Activated naive CD4-positive, alpha-beta T cell treated with anti-CD3 and anti-CD28 coated beads for 36 hours (primary cell): ENCODE measurements at places on chromosomes 3 and 15.

DNA sequence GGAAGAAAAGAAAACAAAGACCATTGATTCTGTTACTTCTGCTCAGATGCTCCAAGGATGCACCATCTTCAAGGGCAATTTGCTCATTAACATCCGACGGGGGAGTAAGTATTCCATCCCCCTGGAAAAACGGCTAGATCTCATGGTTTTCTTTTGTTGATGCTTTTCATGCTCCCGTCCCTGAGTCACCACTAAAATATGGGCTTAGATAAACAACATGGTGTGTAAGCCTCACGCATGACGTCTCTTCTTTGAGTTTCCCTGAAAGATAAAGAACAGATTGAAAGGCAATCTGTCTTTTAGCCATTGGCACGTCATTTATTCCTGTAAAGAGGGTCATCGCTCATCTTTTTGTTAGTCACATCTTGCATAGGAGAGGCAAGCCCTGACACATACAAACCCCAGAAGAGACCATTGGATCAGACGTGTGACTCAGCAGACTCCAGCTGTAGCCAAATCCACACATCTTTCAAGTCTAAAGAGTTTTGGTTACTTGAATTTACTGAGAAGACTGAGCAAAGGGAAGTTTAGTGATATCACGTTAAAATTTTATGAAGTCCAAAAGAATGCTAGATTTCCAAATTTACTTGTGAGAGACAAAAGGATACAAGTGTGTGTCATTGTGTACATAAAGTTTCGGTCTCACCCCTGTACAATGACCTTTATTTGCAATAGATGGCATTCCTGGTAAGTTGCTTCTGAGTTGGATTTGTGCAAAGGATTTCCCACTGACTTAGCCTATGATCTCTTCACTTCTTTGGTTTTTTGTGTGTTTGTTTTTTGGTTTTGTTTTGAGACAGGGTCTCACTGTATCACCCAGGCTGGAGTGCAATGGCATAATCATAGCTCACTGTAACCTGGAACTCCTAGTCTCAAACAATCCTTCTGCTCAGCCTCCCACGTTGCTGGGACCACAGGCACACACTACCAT is 110.5 kb downstream of the PGPEP1L start:
- no peak for DNase-seq

DNA sequence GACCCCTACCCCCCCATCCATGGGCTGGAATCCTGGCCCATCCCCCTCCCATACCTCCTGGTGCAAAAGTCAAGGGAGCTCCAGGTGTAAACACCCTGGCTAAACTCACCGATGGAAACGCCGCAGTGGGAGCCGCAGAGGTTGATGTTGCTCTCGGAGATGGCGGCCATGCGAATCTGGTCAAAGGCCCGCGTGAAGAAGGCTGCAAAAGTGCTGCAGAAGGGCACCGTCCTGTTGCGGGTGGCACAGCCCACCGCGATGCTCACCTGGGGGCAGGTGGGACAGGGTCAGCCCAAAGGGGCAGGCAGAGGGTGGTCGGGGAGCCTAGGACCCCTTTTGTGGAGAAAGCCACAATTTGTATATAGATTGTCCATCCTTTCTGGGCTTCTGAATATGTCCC is 26.7 kb downstream of the TKT start:
- DNase-seq, result no peak

DNA sequence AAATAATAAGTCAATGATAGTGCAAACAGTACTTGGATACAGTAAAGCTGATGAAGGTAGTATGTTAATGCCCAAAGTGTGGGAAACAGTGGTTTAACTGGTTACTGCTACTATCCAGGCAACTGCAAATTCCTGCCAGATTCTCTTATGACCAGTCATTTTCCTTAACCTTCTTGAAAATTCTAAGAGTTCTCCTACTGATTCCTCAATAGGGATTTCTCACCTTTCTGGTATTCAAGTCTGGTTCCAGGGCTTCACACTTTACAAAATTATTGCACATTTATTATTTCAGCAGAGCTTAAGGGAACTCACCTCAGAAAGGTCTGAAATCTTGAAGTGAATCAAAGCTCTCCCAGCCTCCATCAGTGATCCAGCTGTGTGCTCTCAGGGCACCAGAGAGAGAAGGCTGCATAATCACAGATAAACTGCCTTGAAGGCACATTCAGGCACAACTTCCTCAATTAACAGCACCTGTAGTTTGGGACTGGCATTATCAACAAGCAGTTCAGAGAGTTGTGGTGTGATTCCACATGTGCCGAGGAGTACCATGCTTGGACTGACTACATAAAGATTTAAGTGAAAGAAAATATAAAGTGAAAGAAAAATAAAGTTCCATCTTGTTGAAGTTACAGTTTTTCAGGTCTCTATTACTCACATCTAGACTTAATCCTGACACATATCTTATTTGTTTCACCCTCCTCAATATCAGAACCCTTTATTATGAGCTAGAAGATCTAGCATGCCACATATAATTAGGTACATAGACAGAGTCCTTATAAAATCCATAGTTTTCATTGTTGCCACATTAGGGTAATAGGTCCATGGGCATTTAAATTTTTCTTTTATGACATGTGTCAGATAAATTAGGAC is 59.5 kb upstream of the TIPARP start:
- DNase-seq, result no peak

DNA sequence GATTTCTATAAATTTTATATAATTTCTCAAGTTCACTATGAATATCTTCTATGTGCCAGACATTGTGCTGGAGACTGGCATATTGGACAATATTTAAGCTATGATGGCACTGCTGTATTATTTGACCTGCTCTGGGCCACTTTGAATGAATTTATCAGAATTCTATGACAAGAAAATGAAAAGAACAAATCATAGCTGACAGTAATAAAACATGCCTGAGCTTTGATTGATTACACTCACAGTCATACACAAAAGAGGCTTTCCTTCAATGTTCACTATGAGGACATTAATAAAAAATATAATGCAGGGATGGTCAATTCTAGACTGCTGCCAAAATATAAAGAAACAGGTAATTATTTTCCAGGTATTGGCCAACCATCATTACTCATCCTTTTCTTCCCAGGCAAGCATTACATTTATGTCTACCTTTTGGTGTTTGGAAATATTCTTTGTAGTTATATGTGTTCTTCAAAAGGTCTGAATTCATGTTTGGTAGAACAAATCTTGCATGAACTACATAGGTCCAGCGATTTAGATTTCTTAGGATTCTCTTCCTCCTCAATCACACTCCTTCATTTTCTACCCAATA is 81.0 kb upstream of the ALCAM start:
- DNase-seq, result no peak

GRCh38 chr3:33315826-33316225 is 38.6 kb downstream of the FBXL2 start:
- DNase-seq, result no peak

GRCh38 chr3:74862476-74862875 is 248.0 kb upstream of the CNTN3 start:
- DNase-seq, result no peak

DNA sequence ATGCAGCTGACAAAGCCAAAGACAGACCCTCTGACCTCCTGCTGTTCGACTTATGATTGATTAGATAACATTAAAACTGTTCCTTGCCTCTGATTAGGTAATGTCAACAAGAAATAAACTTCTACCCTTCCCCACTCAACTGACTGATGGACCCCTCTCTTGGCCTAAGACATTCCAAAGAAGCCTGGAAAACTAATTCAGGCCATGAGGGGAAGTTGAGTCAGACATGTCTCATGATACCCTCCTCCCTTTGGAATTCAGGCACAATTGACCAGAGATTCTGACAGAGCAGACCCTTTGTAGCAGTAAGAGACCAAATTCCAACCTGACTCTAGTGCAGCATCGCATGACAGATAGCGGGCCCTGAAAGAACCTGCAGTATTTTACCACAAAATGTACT is 354.5 kb downstream of the OCA2 start:
- DNase-seq, result no peak

DNA sequence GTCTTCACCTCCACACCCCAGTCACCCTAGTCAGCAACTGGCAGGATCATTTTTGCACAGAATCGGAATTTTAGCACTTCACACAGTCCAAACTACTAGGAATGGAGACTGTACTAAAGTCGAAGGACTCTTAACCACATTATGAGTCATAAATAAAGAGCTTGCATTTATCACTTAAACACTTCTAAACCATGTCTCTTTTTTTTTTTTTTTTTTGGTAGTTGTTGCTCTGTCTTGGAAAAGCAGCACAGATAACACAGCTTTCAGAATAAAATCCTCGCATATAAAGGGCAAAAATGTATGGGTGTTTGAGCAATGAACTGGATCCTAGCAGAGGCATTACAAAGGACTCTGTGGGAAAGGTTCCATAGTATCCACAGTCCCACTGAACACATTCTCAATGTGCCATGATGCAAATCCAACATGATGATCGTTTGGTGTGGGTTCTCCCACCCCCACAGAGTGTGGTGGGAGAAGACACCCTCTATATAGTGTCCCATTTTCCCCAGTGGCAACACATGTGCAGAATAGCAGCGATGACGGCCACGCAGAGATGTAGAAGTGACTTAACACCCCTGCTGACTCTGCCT is 47.1 kb downstream of the FOXP1 start:
- DNase-seq, result no peak

- no peak for DNase-seq
Observed at GRCh38 chr3:117191245-117191644, 481.7 kb downstream of the TUSC7 start.

DNA sequence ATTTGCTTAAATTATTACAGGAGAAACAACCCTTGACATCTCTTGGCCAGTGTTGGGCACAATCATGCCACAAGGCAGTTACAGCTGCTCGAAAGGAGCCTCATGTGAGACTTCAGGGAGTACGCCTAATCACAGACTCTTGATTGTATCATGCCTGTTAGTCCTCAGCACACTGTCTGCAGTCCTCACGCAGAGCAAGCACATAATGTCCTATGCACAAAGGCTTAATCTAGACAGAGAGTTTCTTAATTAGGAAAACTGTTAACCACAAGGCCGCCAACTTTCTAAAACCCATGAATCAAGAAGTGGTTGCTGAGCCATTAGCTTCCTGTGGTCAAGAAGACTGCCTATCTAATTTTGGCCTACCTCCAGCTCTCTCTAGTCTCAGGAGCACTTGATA is 172.0 kb downstream of the UNC13C start:
- no peak for DNase-seq

DNA sequence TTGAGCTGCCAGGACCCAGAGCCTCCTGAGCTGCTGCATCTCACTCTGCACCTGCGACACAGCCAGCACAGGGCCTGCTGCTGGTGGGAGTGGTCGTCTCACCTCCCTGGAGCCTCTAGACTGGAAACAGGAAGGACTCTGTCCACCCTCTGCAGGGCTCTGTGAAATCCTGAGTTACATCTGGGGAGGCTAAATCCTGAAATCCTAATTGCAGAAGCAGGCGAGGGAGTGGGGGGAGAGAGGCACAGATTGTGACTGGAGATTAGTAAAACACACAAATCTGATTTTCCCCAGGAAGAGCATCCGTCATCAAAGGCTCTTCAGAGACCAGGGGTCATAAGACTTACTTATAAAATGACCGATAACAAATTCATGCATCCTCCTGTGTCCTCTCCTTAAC is 31.6 kb upstream of the GABRG3 start:
- no peak for DNase-seq

DNA sequence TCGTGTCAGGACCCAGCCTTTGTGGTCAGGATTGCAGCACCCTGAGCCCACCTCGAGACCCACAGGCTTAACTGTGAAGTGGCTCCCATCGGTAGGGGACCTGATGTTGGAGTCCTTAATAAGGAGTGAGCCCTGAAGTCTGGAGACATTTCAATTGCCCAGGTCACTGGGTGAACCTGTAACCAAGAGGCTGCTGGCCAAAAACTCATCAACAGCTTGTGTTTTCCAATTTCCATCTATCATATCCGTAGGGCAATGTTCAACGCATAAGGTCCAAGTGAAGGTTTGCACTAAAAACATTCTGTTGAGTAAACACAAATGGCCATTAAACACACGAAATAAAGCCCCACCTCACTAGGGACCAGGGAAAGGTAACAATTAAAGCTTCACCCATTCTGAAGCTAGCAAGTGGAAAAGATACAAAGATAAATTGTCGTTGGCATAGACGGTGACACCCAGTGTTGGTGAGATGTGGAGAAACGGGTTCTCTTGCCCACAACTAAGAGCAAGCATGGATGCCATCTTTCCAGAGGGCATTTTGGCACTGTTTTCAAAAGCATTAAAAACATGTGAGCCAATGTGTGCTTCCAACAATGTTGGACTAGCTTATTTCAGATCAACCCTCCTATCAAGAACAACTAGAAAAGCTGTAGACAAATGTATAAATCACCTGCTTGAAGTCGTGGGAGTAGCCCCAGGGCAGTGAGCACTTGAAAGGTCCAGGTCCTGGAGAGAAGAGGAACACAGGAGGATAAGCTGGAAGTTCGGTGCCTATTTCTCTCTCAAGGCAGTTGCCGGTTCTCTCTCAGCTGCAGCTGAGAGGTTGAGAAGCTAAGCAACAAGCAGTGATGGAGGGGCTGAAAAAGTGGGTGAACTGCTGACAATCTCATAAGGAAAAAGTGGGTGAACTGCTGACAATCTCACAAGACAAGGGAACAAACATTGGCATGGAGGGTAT is 56.3 kb upstream of the PCSK6 start:
- DNase-seq, result no peak

GRCh38 chr15:29698030-29698701 is 124.1 kb downstream of the TJP1 start:
- no peak for DNase-seq

GRCh38 chr15:81117136-81117535 is 16.9 kb upstream of the CFAP161 start:
- no peak for DNase-seq

- DNase-seq, result peak; percentile 63
Observed at GRCh38 chr15:84633311-84634227, 20.5 kb downstream of the WDR73 start.

DNA sequence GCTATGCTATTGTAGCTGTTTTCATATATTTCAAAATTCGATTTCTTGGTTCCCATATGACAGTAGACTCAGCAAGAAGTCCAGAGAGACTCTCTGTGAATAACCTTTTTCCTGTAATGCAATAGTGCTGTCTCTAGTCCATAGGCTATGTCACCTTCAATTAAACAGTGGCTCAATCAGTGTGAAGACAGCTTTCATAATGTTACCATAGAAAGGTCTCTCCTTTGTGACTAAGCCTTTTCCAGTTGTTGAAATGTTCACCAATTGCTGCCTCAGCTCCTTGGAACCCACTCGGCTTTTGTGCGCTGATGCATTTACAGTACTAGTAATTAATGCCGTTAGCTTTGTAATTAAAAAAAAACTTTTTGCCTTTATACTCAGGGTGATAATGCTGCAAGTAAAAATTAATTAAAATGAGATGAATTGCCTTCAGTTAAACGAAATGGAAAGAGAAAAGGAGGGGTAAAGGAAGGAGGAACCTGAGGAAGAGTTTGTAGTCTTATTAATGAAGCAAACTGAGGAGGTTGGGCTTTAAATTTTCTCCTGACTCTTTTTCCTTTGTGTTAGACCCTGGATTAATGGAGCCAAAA is 214.8 kb downstream of the LSAMP start:
- no peak for DNase-seq

DNA sequence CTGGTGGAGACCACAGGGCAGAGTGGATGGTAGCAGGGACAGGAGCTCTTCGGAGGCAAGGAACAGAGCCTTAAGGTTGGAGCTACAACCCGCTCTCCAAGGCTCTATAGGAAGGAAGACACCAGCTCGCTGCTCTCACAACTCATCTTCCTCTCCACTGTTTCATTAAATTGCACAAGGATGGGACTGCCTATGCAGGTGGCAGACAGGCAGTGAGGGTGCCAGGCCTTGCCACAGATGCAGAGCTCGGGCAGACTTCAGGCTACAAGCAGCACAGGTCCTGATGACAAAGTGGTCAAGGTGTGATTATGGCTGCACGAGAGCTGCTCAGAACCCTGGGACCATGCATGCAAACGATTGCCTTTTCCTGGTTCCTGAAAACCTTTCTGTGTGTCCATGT is 144.6 kb downstream of the FOXP1 start:
- no peak for DNase-seq

- DNase-seq, result no peak
Observed at GRCh38 chr15:36940636-36941260, 159.6 kb downstream of the MEIS2 start.
